ENCODE measurements at places on chromosomes 6 and 20.

GRCh38 chr6:108884211-108885059 lies 36.2 kb downstream of the ARMC2 start:
- DNase-seq: no peak

GRCh38 chr6:135116571-135116970 lies 61.9 kb upstream of the HBS1L start:
- DNase-seq: no peak

DNA sequence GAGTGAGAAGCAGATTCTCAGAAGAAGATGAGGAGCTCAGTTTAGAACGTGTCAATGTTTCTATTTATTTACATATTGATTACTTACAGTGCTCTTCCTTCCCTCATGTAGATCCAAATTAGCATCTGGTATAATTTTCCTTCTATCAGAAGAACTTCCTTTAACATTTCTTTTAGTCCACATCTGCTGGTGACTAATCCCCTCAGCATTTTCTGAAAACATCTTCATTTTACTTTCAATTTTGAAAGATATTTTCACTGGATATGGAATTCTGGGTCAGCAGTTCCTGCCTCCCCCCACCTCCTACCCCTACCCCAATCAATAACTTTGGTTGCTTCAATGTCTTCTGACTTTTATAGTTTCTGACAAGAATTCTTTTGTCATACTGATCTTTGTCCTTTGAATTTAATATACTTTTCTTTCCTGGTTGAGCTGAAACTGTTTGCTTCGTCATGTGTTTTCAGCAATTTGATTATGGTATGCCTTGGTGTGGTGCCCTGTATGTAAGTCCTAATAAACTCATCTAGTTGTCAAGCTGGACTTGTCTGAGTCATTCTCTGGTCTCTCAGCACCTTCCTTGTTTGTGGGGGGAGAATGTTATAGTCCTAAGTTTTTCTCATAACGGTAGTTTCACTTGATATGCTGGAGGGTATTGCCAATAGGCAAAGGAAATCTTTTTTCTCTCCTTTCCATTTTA lies 57.0 kb downstream of the SMPDL3A start:
- no peak for DNase-seq

DNA sequence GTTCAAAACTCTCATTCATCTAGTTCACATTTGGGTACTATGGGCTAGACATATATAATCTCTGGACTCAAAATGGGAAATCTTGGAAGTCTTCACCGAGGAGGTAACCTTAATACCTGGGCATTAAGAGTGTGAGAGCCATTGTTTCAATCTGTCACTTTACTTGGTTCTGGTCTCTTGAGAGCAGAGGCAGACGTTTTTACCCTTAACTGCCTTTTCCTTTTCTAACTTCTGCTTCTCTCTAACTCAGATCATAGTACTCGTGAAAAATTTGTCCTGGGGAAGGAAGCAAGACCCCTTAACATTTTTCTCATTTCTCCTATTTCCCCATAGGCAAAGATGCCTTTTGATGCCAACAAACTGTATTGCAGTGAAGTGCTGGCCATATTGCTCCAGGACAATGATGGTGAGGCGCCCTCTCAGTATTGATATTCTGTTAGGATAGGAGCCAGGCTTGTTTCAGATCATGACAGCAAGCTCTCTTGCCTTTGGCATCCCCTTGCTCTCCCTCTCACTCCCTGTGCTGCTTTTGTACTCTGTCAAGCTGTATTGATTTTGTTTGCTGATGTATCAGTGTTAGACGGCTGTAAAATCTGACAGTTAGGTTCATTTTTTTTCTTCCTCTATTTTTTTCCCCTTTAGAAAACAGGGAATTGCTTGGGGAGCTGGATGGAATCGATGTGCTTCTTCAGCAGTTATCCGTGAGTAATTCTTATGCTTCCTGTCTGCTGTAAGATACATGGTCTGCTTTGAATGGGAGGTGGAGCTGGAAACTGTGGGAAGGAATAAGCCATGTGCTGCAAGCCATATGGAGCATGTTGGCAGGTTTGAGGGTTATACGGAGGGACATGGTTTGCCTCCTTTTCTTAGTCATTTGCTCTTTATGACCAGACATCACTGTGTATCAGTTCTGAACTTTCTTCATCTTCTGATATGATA lies 83.5 kb downstream of the CTNNBL1 start:
- no peak for DNase-seq

GRCh38 chr20:57613481-57613921 lies 6.7 kb downstream of the ZBP1 start:
- no peak for DNase-seq
